ENCODE measurements at places on chromosomes 11 and 22.

DNA sequence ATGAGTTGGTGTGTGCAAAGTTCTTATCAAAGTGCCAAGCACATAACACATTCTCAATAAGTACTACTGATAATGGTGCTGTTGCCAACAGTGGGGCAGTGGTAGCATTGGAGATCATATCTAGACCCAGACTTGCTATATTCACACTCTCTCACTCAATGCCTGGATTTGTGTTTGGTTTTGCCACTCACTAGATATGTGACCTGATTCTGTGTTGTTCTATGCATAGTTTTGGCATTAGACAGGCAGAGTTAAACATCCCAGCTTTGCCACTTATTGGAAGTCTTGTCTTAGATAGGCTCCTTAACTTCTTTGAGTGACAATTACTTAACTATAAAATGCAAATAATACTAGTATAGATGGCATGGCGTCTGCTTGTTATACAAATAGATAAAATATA lies 642.6 kb upstream of the CCDC179 start:
- no peak for DNase-seq

DNA sequence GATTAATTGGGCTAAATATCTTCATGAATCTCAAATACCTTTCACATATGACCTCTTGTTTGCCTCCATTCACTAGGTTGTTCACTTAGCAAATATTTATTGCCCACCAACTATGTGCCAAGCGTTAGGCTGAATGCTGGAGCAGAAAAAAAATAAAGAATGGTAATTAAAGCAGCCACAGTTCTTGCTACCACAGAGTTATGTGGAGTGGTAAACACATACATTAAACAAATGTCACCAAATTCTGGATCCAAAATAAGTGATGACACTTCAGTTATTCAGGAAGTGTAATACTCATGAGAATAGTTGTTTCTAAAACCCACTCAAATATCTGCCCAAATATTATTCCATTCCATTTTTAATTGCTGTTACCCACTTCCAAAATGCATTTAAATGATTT lies 128.4 kb downstream of the GRIA4 start:
- no peak for DNase-seq

DNA sequence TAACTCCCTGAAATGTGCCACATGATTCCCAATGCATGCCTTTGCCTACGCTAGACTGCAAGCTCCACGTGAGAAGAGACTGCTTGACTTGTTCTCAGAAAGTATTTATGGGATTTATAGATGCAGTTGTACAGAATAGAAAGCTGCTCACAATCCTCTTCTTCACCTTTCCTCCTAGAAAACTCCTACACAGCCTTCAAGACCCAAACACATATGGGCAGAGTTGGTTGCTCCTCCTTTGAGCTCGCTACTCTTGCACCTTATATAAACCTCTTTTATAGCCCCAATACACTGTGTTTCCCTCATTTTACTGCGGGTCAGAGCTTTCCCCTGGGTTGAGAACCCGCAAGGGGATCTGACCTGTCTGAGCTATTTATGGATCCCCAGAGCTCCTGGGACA lies 16.4 kb downstream of the C1QTNF6 start:
- no peak for DNase-seq

- no peak for DNase-seq
Observed at GRCh38 chr11:121645596-121645995, 192.8 kb upstream of the SORL1-AS1 start.

DNA sequence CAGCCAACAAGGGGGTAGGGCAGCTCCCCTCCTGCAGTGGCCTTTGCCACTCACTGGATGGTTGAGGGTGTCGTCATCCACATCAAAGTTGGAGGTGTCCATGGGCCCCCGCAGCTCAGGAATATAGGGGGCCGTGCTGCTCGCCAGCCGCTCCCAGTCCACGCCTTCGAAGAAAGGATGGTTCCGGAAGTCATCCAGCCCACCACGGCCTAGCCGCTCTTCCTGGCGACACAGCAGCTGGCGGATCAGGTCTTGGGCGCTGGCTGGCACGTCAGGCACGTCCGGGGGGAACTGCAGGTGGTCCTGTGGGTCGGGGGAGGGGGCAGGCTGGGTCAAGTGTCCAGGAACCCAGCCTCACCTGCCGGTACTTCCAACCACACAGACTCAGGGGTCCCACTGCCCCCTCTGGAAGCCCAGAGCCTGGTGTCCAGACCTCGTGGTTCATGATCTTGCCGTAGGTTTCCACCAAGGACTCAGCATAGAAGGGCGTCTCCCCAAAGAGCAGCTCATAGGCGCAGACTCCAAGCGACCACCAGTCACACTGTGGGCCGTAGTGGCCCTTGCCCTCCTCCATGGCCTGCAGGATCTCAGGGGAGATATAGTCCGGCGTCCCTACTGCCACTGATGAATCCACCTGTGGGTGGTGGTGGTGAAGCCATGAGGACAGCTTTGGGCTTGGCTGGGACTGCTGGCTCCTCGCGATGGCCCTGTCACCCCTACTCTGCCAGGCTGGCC lies 5.7 kb downstream of the CDC42BPG start:
- DNase-seq = no peak

- DNase-seq = no peak
Observed at GRCh38 chr11:71221201-71221600, 31.2 kb downstream of the SHANK2 start.

DNA sequence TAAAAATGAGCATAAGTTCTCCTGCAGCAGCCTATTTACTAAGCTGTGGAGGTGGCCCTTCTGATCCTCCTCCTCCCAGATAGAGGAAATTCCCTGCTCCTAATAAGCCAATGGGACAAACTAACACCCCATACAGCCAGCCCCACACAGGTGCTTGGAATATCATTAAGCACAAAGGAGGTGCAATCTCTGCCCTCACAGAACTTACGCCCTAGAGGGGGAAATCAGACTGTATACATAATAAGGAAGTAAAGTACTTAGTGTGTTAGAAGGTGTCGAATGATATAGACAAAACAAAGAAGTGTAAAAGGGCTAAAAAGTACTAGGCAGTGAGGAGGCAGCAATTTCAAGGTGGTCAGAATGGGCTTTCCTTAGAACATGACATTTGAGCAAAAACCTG lies 5.8 kb downstream of the MS4A12 start:
- DNase-seq = no peak

DNA sequence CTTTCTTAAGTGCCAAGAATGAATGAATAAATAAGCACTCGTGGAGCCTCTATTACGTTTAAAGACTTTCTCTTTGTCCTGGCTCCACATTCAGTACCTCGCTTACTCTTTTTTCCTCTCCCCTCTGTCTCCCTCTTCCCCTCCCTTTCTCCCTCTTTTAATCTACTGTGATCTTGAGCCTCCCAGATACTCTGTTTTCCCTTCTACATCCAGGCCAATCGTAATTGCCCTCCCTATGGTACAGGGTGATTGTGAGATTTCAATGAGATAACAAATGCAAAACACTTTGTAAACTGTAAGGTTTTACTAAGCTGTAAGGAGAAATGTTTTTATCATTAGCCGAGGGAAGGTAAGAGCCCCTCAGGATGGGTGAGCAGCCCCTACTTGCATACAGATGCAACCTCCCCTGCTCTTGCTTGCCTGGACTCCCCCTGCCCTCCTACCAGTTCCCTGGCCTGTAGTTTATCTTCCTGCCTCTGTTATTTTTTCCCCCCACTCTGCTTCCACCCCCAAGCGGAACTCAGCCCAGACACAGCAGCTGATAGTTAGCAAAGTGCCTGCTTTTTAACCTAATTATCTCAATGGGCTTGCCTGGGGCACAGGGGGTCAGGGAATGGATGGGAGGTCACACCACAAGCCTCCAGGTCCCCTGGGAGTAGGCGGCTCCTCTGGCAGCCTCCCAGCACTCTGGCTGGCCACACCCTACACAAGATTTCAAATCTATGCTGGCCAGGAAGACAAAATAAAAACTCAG lies 76.9 kb upstream of the CADM1 start:
- DNase-seq = peak; percentile 14

DNA sequence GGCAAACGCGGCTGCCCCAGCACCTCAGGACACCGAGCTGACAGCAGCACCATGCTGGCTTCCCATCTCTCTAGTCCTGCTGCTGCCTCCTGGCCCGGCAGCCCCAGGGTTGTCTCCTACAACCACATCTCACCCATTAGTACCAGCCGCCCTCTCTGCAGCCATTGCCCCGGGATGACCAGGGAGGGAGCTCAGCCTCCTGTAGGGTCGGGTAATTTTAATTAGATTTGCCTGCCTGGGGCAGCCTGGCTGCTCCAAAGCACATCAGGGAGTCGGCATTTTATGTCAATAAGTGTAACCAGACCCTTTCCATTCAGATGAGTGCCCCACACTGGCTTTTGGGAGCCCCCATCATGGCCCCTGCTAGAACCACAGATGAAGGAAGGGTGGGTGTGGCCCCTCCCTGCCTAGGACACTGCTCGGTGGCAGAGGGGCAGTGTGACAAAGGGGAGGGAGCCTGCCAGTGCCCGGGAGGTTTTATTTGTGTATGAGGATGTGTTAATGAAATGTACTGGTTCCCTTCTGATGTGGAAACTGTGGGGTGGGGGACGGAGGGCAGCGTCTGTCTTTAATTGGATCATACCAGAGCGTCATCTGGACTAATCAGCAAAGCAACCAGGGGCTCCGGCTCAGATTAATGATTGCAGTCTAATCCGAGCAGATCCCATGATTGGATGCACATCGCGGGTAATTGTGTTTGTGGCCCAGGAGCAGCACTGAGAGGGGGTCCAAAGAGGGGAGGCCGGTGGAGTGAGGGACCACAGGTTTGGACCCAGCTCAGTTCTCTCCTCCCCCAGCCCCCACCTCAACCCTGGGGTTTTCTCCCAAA lies 125.3 kb downstream of the FEZ1 start:
- no peak for DNase-seq

- no peak for DNase-seq
Observed at GRCh38 chr22:24244144-24244787, 616 bp downstream of the GGT5 start.

DNA sequence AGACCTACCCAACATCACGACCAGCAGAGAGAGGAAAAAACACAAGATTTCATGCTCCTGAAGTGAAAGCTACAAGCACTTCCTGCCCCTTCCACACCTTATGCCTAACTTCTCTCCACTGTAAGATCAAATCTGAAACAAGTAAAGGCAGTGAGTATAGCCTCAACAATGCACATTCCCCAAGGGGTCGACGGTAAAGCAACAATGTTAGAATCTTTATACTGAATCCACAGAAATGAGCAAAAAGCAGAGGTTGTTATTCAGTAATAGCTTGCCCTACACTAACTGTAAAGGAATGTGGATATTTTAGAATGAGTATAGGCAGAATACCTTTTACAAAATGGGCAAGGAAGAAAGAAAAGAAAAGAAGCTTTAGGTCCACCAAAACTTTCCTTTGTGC lies 15.6 kb downstream of the ARFGAP3 start:
- no peak for DNase-seq

DNA sequence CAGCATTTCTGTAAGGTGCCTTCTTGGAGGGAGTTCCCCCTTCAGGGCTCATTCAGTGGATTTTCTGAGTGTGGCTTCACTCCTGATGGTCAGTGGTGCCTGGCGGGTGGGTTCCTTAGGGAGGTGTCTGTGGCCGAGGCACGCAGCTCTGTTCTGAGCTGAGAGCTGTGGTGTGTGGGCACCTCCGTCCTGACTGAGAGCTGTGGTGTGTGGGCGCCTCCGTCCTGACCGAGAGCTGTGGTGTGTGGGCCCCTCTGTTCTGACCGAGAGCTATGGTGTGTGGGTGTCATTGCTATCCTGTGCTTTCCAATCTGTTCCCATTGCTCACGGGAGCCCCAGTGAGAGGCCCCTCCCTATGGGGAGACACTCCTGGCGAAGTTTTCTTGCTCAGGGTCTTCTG lies 39.8 kb downstream of the MUC6 start:
- DNase-seq = no peak

DNA sequence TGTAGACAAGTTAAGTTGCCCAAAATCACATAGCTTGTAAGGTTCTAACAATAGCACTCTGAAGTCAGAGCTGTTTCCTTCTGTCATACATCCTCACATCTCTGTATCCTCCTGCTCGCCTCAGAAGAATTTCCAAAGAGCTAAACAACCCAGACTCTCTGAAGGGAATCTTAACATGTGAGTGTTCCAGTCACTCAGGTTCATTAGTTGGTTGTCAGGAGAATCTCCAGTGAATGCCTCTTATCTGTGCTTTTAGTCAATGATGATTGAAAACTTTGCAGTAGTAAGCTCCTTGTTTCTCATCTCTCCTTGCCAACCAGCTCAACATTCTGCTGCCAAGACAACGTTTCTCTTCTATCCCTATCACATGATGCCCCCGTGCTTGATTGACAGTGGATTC lies 195.5 kb downstream of the C11orf91 start:
- DNase-seq = no peak

- peak; percentile 79 for DNase-seq
Observed at GRCh38 chr11:12411806-12412727, 34.7 kb downstream of the PARVA start.

DNA sequence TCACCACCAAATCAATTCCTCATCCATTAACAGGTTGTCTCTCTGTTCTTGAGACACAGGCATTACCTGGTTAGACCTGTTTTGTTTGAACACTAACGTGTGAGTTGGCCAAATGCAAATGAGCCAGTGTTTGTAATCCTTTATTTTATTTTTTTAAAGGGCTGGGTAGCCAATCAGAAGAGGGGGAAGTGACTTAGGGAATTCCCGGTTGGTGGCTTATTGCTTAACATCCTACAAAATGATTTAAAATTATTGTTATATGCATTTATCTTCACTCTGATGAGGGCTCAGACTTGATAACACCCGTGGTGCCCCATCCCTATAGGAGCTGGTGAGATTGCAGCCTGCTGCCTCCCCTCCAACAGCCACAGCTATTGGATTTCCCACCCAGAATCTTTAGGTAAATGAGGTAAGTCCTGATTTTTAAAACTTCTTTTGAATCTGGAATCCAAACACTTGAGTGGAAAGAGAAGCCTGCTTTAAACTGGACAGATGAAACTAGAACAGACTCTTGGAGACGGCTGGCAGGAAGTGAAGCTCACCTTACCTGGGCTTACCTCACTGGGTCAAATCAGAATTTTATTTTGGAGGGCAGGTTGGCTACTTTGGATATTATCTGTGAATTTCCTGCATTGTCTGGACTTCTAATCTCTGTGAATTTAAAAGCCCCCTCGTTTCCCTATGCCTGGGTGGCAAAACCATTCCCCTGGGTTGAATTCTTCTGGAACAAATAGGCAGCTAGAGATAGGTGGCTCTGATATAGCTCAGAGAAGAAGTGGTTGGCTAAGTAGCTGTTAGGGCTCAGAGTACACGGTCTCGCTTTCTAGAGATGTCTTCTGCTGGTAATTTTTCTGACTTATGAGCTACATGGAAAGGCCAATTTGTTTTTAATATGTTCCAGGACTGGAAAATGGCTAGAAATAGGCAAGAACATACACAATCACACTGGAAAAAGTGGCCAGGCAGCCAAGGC lies at the start of gene EHF:
Gene EHF (plus strand): TSS at position 274 of the 973 bp plus-strand sequence. CDS start 21,538 bp downstream, outside the sequence.
- DNase-seq = no peak

- DNase-seq = no peak
Observed at GRCh38 chr11:68523743-68524142, 63.2 kb downstream of the PPP6R3 start.

DNA sequence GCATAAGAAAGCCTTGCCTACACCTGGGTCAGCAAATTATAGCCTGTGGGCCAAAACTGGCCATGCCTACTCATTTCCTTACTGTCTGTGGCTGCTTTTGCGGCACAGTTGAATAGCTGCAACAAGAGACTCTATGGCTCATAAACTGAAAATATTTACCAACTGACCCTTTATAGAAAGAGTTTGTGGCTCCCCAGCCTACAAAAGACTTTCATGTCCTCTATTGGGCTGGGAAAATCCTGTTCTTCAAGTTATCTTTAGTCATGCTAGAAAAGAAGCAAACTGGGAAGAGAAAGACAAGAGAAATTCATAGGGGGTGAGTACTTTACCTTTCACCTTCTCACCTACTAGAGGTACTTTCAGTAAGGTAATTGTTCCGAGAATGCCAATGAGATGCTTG lies 175.1 kb downstream of the SWAP70 start:
- DNase-seq = no peak

Measured in neural crest cell (in vitro differentiated cells).